Immature natural killer cell (primary cell): ENCODE measurements at places on chromosomes 11 and 22.

DNA sequence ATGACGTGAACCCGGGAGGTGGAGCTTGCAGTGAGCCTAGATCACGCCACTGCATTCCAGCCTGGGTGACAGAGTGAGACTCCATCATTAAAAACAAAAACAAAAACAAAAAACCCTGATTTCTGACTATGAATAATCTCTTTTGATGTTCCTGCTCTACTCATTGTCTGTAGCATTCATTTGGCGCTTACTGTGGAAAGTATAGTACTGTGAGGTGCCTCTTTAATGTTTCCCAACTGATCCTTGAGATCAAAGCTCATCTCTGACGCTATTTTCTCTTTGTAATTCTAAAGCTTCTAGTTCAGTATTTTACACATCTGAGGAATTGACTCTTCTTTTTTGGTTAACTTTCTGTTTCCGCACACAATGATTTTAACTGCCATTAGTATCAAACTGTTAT is 60.0 kb downstream of the GRK3 start:
- no peak for DNase-seq

DNA sequence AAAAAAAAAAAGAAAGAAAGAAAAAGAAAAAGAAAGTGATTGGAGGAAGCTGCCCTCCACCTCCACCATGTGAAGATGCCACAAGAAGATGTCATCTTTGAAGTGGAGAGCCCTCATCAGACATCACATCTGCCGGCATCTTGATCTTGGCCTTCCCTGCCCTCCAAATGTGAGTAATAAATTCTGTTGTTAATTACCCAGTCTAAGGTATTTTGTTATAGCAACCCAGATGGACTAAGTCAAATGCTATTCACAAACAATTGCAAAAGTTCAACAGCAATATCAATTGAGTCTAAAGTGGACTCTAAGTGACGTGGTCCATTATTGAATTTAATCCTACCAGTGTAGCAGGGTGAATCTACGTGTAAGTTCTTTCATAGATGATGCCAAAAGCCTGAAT is 55.9 kb upstream of the NUP160 start:
- no peak for DNase-seq

- no peak for DNase-seq
Measured at GRCh38 chr11:88313441-88313840, 24.1 kb downstream of the CTSC start.

DNA sequence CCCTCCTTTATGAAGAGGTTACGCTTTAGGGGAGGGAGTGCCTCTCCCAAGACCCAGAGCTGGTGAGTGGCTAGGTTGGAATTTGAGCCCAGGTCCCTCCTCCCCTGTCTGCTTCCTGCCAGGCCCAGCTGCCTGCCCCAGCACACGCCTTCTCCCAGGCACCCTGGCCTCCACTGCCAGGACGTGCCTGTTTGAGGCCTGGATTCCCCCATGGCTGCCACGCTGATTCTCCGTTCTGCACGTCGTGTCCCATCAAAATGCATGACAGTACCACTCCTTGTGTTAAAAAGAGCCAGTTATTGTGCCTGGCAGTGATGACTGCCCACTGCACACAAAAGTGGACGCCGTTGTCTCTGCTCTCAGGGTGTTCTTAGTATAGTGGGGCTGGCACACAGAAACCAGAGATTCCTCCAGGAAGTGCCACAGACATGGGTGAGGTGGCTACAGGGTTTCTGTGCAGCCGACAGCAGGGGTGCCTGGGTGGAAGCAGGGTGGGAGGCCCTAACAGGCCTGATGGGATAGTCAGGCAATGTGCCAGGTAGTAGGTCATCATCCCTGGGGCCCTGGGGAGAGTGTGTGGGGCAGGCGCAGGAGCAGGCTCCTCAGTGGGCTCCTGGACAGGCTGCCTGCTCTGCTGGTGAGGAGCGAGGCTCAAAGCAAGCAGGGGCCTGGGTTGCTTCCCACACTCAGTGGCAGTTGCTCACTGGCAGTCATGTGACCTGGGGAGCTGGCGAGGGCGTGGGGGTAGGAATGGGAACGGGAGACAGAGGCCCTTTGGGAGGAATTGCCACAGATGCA is 24.2 kb downstream of the MED15 start:
- no peak for DNase-seq

- no peak for DNase-seq
Measured at GRCh38 chr11:119791701-119792151, 62.7 kb upstream of the NECTIN1 start.

DNA sequence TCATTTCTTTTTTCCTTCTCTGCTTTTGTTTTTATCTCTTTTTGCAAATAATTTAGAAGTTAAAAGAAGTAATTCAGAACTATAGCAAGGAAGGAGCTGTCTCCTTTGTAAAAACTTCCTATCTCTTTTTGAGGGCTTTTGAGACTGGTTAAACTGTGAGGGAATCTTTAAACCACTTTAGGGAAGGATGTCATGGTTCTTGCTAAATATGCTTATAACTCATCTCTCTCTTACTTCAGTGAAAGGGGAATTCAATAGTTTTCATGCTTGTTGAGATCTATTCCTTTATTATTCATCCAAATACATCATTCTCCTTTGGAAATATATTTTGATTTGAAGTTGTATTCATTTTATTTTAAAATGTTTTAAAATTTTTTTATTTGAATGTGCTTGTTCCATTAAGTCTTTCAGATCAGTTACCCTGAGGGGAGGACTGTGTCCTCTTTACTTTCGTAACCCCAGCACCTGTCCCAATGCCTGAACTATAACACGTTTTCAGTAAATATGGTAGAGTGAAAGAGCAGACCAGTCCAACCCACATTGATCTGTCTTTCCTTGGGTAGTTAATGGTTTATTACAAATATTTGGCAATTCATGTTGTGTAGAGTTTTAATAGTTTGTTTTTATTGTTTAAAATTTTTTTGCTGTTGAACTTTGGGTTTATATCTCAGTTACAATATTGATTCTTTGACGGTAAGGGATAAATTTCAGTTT is 27.5 kb downstream of the AMOTL1 start:
- no peak for DNase-seq

DNA sequence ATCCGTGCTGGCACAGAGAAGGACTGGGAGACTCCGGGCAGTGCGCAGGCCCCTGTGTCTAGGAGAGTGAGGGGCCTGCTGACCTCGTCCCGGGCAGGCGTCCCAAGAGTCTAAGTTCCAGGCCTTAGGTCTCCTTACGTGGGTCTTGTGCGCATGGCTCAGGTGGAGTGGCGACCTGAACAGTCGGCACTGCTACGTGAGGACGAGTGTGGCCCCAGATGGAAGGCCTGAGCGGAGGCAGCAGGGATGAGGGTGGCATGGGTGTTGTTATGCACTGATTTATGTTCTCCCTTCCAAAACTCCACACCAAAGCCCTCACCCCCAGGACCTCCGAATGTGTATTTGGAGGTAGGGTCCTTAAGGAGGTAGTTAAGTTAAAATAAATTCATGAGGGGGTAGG is 20.7 kb upstream of the SEPTIN5 start:
- no peak for DNase-seq
